Activated CD8-positive, alpha-beta memory T cell treated with anti-CD3 and anti-CD28 coated beads, Interleukin-2, amount 50 U/mL, for 4 hours (primary cell): ENCODE measurements at places on chromosomes 6 and 20.

DNA sequence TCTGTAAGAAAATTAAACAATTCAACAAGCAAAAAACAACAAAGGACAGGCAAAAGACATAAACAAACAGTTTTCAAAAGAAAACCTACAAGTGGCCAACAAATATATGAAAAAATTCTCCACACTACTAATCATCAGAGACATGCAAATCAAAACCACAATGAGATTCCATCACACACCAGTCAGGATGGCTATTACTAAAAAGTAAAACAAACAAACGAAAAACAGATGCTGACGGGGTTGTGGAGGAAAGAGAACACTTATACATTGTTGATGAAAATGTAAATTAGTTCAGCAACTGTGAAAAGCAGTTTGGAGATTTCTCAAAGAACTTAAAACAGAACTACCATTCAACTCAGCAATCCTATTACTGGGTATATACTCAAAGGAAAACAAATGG lies 537.6 kb downstream of the HDGFL1 start:
- DNase-seq: no peak

- DNase-seq: no peak
Observed at GRCh38 chr6:164665328-164665727, 644.1 kb downstream of the C6orf118 start.

GRCh38 chr6:30611150-30611855 lies 5.7 kb downstream of the PPP1R10 start:
- no peak for DNase-seq

DNA sequence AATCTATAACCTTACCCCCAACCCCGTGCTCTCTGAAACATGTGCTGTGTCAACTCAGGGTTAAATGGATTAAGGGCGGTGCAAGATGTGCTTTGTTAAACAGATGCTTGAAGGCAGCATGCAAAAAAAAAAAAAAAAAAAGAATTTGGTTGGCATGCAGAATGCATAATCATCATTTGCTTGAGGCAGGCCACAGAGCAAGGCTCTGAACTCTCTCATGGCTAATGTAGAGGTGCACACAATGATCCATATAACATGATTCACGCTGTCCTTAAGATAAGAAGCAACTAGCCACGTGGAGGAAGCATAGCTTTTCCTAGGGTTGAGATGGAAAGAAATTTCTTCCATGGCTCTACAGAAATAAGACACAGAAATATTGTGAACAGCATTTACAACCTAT lies 27.6 kb upstream of the RPN2 start:
- no peak for DNase-seq

DNA sequence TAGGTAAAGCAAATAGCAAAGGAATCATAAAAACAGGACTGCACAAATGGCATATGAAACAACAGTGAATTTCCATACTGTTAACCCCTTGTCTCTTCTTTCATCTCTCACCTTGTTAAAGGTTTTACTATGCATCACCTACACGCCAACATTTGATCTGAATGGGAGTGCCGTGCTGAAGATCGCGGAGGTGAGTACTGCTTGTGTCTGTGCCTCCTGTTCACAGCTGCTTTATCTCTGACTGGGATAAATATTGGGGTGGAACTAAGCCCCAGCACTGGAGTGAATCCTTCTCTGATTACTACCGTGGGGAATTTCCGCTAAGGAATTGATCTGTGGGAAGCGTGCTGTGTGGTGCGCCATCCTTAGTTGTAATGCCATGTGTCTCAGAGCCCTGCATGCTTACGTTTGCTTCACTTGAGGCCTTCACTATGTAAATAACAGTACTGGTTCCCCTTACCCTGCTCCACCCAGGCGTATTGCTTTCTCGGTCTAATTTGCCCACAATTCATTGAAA lies 11.4 kb upstream of the PBOV1 start:
- DNase-seq: no peak

DNA sequence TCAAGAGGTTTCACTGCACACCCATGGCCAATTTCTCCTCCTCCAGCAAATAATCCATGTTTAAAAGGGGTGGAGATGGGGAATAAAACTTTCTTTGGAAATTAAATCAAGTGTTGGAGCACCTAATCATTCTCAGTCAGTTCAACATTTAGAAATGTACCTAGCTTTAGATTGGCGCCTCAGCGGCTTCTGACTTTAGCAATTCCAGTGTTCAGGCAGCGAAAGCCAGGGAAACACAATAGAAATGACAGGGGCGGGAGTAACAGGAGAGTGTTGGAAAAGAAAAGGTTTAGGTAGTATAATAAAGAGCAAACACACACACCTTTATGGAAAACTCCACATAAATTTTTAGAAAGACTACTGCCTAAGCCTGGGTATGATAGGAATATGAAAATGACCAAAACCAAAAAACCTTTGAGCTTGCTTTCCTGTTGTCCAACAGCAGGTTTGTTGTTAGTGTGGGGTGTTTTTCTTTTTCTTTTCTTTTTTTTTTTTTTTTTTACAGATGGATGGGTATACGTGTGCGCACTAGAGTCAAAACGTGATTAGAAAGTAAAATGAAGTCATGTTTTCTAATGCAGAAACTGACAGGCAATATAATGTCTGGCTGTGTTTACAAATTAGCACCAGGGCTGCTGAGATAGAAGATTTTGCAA lies 7.7 kb downstream of the TFAP2A start:
- DNase-seq: no peak

DNA sequence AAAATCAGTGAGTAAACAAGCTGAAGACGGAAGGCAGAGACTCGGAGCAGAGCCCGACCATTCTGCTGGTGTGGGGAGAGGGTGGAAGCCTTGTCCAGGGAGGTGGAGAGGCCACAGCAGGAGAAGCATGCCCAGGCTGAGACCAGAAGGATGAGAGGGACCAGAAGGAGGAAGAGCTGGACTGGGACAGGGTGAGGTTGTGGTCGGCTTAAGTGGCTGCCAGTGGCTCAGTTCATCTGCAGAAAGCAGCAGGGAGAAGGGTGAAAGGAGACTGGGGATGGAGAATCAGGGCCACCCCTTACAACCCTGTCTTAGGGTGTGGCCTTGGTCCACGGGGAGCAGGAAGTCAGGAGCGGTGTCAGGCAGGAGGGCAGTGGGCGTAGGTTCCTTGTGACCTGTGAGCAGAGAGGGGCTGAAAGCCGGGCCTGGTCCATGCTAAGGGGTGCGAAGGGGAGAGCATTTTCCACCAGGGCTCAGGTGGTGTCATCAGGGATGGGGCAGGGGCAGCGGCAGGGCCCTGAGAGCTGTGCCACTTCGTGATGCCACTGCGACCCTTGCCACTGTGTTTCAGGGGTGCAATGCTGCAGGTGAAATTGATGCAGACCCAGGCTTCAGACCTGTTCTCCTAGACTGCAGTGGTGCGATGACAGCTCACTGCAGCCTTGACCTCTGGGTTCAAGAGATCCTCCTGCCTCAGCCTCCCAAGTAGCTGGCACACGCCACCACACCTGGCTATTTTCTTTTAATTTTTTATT lies 81.1 kb downstream of the TTLL2 start:
- DNase-seq: no peak

DNA sequence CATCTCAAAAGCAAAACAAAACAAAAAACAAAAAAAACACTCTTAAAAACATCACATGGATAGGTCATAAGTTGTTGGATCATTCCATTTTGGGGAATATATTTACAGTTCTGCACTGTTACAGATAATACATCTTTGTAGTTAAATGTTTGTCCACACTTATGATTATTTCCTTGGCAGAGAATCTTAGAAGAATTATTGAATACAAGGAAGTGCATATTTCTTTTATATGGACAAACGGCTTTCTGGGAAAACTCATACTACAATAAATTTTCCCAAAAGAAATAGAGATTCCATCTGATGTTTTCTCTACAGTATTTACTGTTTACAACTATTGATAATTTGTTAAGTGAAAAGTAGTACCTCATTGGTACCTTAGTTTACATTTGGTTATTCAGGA lies 33.8 kb downstream of the GMPR start:
- no peak for DNase-seq

- DNase-seq: no peak
Observed at GRCh38 chr20:58113716-58114115, 114.7 kb downstream of the ANKRD60 start.

- peak; percentile 67 for DNase-seq
Observed at GRCh38 chr6:152338335-152339125, 298.6 kb downstream of the SYNE1 start.

DNA sequence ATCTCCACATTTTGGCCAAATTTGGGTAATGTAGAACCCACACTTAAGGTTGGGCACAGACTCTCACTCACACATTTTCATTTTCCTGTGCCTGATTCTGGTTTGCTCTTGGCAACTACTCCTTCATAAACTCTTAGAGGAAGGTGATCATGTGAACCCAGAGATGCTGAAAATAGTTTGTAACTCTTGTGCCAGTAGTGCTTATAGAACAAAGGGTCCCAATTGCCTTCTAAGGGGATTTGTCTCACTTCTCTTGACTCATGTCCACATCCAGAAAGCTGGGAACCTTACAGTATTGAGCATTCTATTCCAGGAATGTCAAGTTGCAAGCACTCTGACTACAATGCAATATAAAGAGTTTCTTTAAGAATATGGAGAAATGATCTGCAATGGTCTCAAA lies 62.0 kb upstream of the TASP1 start:
- DNase-seq: no peak

DNA sequence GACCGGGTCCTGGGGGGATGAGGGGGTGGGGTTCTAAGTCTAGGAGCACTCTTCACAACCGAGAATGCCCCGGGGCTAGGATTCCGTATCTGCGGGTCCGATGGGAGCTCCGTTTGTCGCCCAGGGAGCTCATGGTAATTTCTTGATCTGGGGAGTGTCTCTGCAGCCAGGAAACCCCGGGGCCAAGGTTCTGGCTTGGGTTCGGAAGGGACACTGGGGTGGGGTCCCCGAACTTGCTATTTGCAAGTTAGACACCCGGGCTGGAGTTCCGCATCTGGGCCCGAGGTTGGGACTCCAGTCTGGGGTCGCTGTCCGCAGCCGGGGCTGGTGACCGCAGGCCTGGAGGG lies 397 bp downstream of the PEDS1 start:
- DNase-seq: no peak

- DNase-seq: peak; percentile 97
Observed at GRCh38 chr6:158868890-158869825, 50.0 kb upstream of the EZR start.

GRCh38 chr20:24403406-24403805 lies 66.0 kb upstream of the SYNDIG1 start:
- DNase-seq: no peak

DNA sequence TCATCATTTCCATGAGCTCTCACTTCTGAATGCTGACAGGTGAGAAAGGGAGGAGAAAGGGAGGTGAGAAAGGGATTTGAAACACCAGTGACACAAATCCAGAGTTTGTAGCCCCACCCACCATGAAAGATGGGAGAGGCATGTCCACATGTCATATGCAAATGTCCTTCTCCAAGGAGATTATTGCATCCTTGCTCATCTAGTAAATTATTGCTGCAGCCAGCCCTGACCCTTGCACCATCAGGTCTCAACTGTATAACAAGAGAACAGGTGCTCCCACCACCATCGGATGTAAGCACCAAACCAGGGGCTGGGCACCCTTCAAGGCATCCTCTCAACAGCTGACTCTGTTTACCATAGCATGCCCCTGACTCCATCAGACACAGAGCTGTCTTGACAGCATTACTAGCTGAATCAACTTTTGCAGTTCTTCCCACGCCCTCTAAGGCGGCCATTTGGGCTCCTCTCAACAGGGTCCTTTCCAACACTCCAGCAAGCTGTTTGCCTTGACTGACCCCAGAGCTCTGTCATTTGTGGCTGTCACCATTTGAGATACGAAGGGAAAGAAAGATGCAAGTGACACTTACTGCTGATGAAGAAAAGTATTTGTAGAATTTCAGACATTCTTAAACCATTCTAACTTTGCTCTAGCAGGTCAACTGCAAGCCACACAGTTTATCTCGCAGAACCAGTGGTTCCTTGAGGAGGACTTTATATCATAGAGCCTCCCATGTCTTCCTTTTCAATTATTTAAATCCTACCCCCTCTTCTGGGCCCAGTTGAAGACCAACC lies 14.2 kb downstream of the GFOD1 start:
- no peak for DNase-seq

- DNase-seq: no peak
Observed at GRCh38 chr6:82045965-82046756, 201.4 kb downstream of the IBTK start.

DNA sequence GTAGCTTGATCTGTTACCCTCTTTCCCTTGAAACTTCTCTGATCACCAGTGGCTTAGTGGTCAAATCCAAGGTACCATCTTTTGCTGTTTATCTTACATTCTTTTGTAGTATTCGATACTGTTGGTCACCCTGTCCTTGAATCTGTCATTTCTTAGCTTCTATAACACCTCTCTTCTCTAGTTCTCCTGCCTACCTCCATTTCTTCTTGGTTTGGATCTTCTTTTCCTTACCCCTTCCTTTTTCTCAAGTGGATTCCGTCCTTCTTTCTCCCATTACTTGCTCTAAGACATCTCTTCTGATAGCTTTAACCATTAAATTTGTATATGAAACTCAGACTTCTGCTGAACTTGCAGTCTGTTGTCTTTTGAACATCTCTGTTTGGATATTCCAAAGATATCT lies 39.9 kb downstream of the QKI start:
- no peak for DNase-seq

GRCh38 chr6:63560801-63561287 lies 11.4 kb upstream of the LOC128125822 start:
- DNase-seq: no peak

DNA sequence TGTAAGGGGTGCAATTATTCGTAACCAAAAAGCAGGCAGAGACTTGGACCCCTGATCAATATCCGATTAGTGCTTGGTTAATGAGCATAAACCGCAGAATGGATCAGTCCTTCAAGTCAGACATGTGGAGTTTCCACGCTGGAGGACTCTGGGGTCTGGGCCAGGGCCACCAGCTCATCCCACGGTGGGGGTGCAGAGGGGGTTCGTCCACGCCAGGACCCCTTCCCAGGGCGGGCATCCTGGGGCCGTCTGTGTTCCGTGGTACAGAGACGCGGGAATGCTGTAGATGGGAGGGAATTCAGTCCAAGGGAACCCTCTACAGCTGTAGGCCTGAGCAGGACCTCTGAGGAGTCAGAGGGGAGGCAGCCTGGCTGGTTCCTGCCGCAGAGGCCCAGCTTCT lies 197.7 kb downstream of the TAF4 start:
- DNase-seq: no peak

- no peak for DNase-seq
Observed at GRCh38 chr20:55746723-55747122, 258.6 kb downstream of the CBLN4 start.

- DNase-seq: no peak
Observed at GRCh38 chr6:142816031-142816430, 128.9 kb downstream of the HIVEP2 start.

DNA sequence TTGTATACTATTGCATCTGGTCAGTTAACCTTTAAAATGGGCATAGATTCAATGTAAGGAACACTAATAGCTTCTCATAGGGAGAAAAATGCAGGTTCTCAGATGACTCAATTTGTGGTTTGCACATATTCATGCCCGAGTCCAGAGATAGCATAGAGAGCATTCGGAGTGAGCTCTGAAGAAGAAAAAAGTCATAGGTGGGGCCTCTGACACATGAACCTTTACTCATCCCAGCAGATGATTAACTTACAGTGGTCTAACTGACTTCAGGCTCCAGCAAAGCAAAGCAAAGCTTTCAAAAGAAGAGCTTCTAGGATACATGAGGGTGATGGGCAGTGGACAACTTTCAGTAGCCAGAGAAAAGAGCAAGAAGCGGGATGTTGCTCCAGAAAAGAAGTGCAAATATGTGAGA lies 55.3 kb upstream of the BTN3A2 start:
- DNase-seq: no peak

- no peak for DNase-seq
Observed at GRCh38 chr20:61760731-61761130, 304.9 kb downstream of the TAF4 start.
